ENCODE measurements at places on chromosomes 11 and 22. TPM values are rescaled to one million over a fixed set of nuclear protein-coding genes. Genes with fewer than 3 reads are reported as not detected.

- DNase-seq = no peak
These were observed 101.5 kb downstream of the BRD1 start for GRCh38 chr22:49726022-49726681.

DNA sequence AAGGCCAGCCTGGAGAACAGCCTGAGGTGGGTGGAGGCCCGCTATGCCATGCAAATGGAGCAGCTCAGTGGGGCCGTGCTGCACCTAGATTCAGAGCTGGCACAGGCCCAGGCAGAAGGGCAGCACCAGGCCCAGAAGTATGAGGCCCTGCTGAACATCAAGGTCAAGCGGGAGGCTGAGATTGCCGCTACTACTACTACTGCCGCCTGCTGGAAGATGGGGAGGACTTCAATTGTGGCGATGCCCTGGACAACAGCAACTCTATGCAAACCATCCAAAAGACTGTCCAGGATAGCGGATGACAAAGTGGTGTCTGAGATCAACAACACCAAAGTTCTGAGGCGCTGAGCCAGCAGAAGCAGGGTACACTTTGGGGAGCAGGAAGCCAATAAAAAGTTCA, 3.1 kb upstream of the TMEM218 start:
- DNase-seq = no peak

GRCh38 chr11:74570266-74571061, 21.9 kb upstream of the POLD3 start:
- DNase-seq = peak; percentile 60

- DNase-seq = no peak
These were observed 1.1 kb upstream of the FANCF start for GRCh38 chr11:22626573-22627239.

- DNase-seq = peak; percentile 16
These were observed 1.0 kb upstream of the ADSL start for GRCh38 chr22:40345271-40345670.

DNA sequence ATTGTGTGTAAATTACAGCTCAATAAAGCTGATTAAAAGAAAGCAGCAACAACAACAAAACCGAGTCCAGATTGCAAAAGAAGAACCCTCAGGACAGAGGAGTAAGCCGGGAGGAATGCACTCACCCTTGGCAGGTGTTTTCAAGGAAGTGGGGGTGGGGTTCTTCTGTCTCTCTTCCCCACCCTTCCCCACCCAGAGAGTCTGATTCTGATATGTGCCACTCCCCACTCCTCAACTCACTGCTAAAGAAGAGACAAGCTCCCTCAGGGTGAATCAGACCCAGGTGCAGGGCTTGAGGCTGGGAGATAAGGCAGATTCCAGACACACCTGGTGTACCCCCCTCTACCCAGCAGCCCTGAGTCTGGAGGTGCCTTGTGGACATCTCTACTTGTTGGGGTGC, 38.4 kb upstream of the PHF21A start:
- DNase-seq = no peak

DNA sequence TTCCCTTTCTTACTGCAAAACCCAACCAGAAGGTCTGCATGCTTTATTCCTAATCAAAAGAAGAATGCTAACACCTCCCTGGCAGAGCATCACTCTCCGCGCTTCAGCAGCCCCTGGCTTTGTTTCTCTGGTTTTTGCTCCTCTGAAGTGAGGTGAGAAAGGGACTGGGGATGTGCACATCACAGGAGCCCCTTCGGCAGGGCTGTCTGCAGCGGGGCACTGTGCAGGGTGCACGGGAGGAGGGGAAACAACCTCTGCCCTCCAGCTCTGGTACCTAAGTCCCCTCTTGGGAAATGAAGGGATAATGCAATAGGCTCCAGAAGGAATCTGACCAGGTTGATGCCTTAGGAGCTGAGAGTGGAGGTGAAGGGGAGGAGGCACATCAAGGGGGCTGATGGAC, 312.7 kb downstream of the NTM start:
- no peak for DNase-seq

DNA sequence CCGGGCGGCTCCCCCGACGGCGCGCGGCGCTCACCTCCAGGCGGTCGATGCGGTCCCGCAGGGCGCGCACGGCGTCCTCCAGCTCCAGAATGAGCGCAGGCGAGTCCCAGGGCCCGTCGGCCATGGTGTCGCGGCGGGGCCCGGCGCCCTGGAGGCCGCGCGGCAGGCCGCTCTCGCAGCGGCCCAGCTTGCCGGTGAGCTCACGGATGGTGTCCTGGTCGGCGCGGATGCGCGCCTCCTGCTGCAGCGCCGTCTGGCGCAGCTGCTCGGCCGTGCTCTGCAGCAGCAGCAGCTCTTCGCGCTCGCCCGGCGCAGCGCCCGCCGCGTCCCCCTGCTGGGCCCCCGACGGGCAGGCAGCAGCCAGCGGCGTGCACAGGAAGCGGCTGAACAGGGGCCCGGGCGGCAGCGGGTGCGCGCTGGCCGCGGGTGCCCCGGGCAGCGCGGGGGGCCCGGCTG, 599 bp downstream of the NPTXR start:
- DNase-seq = peak; percentile 64

DNA sequence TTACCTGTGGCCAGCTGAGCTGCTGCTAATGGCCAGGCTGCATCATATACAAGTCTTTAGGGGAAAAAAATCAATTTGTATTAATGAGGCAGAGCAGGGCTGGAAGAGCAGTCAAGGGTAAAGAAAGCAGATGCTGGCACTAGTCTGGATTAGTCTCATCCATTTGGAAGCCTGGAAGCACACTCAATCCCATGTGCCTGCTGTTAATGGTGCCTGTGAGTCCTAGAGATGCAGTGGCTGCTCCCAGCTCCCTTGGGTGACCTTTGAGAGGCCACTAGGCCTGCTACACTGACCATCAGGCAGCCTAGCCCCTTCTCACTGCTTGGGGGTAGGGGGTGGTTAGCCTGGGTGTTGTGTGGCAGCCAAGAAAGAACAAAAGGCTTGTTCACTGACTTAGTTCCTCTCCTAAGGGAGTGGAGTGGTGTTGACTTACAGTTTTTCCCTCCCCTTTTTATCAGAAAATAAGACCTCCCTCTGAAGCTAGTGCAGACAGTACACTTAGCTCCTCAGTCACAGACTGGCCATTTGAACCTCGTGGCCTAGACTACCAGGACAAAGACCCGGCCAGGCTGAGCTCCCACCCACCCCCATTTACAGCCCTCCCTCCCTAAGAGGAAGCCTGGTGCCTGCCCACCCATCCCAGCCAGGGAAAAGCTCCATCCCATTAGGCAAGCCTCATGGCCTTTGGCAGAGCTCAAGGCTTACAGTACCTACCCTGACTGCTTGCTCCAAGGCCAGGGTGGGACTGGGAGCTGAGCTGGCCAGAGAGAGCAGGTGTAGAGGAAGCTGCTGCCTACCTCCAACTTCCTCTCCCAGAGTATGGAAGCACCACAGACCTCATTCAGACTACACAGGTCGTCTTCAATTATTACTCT, 7.8 kb downstream of the PIK3IP1 start:
- no peak for DNase-seq

DNA sequence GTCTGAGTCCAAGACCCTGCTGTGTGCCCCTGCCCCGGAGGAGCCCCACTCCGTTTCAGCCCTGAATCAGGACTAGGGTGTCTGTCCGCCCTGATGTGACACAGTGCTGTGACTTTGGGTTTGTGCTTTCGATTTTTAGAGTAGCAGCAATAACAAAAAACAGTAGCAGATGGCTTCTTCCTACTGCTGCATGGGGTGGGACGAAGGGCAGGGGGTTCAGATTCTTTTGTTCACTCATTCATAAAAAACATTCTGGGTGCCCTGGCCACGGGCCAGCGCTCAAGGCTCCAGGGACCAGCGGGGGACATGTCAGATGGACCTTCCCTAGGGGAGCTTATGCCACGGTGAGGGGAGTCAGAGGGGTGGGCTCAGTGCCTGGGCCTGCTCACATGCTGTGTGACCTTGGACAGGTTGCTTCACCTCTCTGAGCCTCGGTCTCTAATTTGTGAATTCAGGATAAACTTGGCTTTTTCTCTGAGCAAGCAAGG, 24.6 kb upstream of the PRR5 start:
- no peak for DNase-seq

DNA sequence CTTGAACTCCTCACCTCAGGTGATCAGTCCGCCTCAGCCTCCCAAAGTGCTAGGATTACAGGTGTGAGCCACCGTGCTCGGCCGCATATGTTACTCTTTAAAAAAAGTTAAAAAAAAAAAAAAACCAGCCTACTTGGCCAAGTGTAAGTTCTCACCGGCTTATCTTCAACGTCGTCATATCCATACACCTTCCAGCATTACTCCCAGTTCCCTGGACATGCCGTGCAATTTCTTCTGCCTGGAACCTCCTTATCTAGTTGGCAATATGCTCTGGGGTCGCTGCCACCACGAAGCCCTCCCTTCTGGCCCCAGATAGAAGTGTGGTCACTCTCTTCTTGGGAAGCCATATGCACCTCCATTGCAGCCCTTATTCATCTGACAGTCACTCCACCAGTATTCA, 36.3 kb upstream of the CBX7 start:
- peak; percentile 68 for DNase-seq

DNA sequence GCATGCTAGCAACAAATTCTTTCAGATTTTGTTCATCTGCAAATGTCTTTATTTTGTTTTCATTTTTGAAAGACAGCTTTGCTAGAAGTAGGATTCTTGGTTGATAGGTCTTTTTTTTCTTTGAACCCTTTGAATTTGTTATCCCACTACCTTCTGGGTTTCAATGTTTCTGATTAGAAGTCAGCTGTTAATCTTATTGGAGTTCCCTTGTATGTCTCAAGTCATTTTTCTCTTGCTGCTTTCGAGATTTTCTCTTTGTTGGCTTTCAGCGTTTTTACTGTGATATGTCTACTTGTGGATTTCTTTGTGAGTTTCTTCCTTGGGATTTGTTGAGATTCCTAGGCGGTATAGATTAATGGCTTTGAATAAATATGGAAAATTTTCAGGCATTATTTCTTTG, 27.2 kb upstream of the MS4A8 start:
- DNase-seq = no peak

Gene CELSR1
- 4.3 TPM for total RNA-seq

Gene TKFC
- total RNA-seq = 17.6 TPM

Gene DNAJB13
- total RNA-seq = not detected

Gene POLD3
- total RNA-seq = 12.8 TPM

Gene KCNQ1
- not detected for total RNA-seq
